Activated CD4-positive, alpha-beta T cell treated with anti-CD3 and anti-CD28 coated beads, Interleukin-2, amount 50 U/mL, for 16 hours (primary cell): ENCODE measurements at places on chromosomes 5 and 9.
A peak's percentile ranks its signal among the peaks of the same experiment; 100 is the strongest.

DNA sequence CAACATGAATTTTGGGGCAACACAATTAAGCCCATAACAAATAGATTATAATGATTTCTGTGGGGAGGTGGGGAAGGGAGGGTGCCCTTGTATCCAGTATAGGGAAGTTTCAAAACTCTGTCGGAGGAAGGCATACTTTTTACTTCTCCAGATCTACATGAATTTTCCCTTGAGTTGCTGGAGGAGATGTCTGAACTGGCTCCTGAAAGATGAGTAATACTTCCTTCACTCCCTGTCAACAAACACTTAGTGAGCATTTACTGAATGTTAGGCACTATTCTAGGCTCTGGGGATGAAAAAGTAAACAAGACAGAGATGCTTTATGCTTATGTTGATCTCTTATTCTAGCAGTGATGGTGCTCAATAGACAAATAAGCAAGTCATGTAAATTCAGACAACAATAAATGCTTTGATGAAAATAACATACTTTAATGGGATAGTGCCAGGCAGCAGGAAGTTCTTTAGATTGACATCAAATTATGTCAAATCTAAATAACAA is 197.9 kb upstream of the ANKH start:
- no peak for DNase-seq

GRCh38 chr9:108363311-108363710 is 492.5 kb downstream of the ACTL7B start:
- no peak for DNase-seq

- DNase-seq = no peak
These were observed 100.5 kb upstream of the GNAQ start for GRCh38 chr9:78131969-78132700.

GRCh38 chr5:21693591-21693990 is 1159.6 kb downstream of the CDH12 start:
- DNase-seq = no peak

DNA sequence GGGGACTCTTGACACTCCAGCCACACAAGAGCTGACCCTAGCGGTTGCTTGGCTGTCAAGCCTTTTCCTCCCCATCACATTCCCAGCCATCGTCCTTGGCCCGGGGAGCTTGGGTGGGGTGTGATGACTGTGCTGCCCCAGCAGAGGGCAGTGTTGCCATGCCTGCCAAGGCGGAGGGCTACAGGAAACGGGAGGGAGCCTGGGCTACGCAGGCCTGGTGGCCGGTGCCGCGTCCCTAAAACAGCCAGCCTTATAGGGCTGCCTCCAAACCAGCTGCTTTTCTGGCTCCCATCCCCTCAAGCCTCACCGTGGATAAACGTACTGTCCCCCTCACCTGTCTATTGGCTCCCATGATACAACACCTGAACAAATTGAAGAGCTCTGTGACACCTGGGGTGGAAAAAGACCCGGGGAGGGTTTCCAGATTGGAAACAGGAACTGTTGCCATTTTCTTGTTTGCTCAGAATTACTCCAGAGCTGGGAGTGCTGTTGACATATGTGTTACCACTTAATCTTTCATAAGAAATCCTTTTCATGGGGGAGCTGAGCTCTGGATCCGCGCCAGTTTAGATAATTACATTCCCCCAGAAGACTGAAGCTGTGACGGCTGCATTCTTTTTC is 72.8 kb upstream of the ASTN2 start:
- peak; percentile 54 for DNase-seq

DNA sequence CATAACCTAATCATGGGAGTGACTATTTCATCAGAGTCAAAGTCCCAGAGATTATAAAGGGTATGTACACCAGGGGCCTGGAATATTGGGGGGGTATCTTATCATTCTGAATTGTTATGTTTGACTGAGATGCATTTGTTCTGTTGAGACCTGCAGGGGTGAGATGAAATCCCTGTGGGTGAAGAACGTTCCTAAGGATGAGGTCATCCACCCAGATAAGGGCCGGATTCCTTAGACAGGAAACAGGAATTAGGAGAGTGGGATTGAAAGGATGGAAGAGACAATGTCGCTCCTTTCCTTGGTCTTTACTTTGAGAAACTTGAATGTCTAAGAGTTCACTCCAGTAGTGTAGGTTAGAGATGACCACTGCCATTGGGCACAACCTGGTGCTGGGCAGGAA is 54.7 kb downstream of the GAS1 start:
- no peak for DNase-seq
